ENCODE measurements at places on chromosomes 13 and 19.

DNA sequence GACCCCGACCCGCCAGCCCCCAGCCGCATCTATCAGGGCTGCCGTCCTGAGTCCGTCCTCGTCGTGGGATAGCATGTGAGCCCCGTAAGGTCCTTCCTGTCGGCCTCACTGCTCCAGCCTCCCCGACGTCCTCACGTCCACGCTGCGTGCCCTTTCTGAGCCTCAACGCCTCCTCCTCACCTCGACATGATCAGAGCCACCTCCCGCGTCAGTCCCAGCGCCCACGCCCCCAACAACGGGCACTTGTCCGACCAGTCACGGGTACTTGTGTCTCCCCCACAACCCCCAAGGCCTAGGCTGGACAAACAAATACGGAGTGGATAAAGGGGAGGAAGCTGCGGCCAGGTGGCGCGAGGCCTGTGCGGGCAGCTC is 665 bp downstream of the ZNF497 start:
- no peak for DNase-seq

- no peak for DNase-seq
These were observed 95.7 kb upstream of the TSHZ3 start for GRCh38 chr19:31444931-31445330.

- DNase-seq, result no peak
These were observed 14.0 kb downstream of the CDX2 start for GRCh38 chr13:27955014-27955591.

- DNase-seq, result no peak
These were observed 25.2 kb upstream of the HIF3A start for GRCh38 chr19:46271481-46272197.

GRCh38 chr13:79227418-79227817 is 178.6 kb downstream of the RBM26 start:
- no peak for DNase-seq

GRCh38 chr13:66076417-66076816 is 1153.7 kb downstream of the PCDH9 start:
- DNase-seq, result no peak
